ENCODE measurements at places on chromosomes 2 and 18.

DNA sequence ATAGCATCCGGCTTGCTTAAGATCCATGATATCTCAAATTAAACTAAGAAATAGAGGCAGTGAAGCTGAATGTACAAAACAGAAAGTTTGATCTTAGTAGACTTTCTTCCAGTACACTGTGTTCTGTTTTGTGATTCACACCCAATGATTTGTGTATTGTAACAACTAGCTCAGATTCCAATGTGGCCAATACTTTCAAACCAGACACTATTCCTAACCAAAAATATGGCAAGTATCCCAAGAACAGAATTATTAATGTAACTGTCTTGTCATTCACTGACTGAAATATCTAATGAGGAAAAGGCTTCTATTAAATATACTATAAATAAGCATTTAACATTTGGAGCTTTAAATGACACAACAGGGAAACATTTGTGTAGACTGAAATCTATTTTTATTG, 299.1 kb downstream of the NRXN1 start:
- no peak for DNase-seq

DNA sequence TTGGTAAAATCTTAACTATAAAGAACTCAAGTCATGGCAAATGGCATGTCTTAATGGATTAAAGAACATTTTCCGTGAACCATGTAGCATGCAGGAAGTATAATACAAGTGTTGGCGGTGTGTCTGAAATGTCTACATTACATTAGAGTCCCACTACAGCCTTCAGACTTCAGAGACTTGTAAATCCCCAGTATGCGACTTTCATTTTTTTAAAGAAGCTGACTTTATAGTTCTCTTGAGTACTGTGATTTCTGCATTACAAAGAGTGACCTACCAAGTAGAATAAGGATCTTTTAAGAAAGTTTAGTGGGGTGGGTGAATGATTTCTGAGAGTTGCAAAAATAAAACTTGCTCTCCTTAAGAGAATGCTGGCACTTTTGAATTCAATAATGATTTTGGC, 140.7 kb upstream of the FN1 start:
- no peak for DNase-seq

DNA sequence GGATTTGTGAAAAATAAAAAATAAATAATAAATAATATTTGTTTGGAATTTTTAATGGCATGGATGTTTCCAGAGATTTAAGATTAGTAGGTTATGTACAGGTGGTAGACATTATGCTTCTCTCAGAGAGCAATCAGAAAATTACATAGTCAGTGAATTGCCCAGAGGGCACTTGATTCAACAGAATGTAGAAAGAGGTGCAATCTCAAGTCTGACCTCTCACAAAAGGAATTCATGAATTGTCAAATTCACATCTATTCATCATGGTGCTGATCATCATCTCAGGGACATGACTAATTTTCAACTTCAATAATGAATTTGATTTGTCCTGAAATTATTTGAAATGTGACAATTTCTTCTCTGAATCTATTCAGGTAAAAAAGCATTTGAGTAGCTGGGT, 172.5 kb downstream of the PDE11A start:
- DNase-seq = no peak

DNA sequence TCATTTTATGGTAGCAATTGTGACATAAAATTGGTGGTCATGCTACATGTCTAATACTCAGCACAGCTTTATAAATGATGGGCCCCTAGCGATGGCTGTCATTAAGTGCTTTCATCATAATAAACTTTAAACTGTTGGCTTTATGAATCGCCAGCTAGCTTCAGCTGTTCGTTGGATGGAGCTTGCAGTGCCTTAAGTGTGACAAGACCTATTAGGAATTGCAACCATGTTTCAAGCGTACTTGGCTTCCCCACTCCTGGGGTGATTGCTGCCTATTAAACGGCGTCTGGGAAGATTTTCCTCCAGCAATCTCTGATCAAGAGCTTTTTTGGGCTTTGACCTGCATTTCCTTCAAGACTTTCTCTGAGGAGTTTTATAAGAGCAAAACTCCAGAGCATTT, 164.5 kb upstream of the SIX3 start:
- DNase-seq = peak; percentile 8

- DNase-seq = peak; percentile 74
These were observed at the start of gene SERPINB7 for GRCh38 chr18:63775166-63775730. Gene SERPINB7 (plus strand): TSS chr18:63775418. CDS start chr18:63782373, 6,955 bp downstream.

DNA sequence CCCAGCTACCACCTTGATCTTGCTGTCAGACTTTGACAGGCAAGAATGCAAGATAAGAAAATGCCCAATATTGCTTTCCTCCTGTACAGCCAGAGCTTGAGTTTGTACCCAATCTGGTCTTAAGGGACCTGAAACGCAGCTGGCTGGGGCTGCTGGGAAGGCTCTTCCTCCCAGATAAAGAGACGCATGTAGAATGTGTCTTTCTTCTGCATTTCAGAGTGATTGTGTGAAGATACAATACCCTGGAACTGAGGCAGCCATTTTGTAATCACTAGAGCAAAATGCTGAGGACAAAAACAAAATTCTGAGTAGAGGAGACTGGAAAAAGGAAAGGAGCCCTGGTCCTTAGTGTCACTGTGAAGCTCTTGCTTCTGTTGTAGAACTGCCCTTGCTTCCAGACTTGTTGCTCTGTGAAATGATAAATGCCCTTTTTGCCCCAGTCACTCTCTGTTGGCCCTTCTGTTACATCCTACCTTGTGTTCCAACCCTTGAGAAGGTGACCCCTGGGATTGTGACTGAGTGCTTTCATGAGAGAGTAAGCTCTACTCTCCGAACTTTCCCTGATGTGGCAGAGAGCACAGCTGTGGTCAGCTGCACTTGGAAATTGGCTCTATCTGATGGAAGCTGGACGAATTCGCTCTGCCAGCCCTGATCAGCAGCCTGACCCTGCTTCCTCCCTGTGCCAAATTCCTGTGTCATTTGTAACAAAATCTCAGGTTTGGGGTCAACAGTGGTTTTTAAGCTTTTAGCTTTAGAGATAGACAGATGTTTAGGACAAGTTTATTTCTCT, 137.4 kb upstream of the RBMS1 start:
- peak; percentile 46 for DNase-seq

- DNase-seq = no peak
These were observed 89.7 kb downstream of the EIPR1 start for GRCh38 chr2:3287896-3288295.

GRCh38 chr2:7338961-7339360, 421.7 kb downstream of the RNF144A start:
- no peak for DNase-seq
